ENCODE measurements at places on chromosomes 2 and 18.

DNA sequence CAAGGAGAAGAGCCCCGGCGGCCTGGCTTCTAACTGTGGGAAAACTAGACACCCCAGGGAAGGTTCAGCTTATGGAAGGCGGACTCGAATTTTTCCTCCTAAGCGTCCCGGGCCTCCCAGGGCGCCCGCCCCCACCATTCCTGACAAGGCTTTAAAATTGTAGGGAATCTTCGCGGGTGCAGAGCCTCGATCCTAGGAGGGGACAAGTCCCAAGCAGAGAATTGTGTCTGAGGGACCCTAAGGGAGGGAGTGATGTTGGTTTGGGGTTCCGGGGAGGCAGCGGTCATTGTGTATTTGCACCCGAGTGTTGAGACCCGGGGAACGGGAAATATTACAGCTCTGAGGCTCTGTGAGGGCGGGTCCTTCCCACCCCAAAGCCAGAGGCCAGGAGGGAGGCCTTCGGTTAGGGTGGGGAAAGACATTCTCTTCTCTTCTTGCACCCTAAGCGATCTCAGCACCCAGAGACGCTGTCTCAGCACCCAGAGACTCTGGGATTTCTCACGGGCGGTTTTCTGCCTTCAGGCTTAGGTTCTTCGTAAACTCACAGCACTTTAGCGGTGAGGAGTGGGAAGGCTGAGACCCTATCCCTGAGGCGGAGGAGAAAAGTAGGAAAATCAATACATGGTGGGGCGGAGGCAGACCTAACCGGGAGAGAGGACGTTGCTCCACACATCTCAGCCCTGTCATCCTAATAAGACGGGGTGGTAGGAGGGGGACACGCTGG is 7.6 kb downstream of the OSR1 start:
- no peak for DNase-seq

DNA sequence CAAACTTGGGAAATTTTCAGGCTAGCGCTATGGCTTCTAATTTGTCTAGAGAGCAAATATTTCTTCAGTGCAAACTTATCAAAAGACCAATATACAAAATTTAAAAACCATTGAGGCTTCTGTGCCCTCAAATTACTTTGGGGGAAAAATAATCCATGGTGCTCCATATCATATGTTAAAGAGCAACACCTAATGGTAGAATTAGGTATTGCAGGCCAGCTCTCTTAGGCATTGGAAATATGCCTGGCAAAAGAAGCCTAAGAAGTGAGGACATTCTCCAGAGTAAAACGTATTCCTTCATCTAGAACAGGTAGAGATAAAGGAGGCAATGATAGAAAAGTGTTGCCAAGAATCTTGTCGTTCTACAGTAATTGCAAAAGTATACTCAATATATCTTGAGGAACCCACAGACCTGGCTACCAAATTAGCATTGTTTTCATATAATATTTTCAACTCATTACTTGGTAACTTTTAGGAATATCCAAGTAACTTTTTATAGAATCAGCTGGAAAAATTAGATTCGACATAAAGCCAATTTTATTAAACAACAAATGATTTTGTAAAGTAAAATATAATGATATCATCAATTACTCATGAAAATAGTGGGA is 401.1 kb downstream of the BCL11A start:
- DNase-seq = peak; percentile 10

DNA sequence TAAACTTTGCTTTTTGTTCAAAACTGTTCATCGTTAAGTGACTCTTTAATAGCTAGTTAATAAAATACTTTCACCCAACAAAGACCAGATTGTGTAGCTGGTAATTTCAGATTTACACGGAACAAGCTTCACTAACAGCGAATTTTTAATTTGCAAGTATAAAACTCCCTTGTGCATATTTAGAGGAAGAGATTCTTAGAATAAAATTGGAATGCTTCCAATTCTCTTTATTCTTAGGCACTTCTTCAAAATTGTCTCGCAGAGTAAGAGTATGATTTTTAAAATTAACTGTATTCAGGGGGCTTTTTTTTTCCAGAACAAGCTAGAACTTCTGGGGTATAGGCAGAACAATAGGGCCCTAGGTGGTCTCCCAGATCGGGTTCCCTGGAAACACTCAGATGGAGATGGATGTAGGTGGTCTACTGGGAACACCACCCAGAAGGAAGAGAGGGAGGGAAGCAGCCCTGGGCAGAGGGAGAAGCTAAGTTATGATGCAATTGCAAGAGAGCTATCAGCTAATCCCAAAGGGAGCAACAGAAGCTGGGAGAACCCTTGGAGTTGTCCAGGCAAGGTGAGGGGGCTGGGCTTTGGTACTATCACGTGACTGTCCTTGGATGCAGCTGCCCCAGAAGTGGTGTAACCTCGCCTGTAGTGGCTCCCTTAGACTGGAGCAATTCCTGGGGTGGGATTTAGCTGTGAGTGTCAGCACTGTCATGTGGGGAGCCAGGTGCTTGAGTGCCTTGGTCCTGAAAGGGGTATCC is 151.7 kb upstream of the ASB18 start:
- DNase-seq = no peak

- no peak for DNase-seq
These were observed 16.9 kb upstream of the SULT1C2 start for GRCh38 chr2:108271691-108272253.

DNA sequence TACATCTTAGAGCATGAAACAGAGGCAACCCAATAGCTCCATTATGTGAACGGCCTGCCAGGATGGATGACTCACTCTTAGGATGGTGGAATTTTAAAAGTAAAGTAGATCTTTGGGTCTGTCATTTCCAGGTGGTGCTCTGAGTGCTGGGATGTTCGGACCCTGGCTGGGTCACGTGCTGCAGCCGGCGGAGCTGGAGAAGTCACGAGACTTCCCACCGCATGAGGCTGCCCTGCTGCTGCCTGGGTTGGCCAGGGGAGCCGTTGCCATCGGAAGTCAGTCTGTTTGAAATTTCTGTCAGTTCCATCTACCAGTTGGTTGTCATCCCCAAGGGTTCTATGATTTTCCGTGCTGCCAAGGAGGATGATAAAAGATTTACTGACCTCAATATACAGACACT is 93.3 kb upstream of the ALKAL2 start:
- DNase-seq = no peak

DNA sequence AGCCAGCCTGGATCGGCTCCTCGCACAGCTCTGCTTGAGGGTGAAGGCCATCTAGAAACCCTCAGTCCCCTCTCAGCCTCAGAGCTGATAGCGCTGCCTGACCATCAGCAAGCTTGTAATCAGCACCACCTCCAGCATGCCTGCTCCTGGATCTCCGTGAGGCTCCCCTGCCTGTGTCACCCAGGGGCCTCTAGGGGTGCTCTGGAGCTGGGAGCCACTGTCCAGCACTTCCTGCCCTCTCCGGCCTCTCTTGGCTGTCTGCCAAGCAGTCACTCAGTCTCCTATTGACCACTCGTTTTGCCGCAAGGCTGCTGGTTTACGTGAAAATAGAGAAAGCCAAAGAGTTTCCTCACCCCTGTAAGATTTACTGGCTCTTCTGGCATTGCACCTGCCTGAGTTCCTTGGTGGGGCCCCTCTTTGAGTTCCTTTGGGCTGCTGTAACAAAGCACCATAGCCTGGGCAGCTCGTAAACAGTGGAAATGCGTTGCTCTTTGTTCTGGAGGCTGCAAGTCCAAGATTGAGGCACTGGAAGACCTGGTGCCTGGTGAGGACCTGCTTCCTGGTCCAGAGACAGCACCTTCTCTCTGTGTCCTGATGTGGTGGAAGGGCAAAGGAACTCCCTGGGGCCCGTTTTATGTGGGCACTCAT is 17.9 kb downstream of the CAPN10 start:
- no peak for DNase-seq

DNA sequence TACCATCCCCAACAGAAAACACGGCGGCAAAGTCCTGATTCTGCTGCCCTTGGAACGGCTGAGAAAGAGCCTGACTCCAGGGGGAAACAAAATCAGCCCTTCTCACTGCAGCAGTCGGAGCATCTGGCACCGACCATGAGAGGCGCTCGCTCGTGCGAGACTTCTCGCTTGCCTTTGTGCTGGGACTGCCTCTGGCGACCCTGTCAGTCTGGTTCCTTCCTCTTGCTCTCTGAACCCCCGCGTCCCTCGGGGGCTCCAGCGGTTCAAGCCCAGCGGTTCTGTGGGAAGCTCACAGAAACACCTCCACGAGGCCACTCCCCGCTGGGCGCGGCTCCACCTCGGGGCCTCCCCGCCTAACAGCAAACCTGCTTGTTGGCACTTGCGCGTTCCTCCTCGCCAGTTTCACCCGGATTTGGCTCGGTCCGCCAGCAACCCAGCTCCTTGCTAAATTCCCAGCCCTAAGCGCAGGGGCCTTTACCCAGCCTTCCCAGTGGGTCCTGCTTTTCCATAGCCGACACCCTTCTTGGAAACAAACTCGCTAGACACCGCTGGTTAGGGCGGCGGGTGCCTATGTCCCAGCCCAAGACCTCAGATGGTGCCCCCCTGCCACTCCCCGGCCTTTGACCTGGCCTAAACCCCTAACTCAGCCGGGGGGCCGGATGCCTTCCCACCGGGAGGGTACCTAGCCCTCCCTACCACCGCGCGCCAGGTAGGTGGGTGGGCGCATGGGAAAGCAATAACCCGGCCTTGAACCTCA is 2.2 kb downstream of the RND3 start:
- no peak for DNase-seq

DNA sequence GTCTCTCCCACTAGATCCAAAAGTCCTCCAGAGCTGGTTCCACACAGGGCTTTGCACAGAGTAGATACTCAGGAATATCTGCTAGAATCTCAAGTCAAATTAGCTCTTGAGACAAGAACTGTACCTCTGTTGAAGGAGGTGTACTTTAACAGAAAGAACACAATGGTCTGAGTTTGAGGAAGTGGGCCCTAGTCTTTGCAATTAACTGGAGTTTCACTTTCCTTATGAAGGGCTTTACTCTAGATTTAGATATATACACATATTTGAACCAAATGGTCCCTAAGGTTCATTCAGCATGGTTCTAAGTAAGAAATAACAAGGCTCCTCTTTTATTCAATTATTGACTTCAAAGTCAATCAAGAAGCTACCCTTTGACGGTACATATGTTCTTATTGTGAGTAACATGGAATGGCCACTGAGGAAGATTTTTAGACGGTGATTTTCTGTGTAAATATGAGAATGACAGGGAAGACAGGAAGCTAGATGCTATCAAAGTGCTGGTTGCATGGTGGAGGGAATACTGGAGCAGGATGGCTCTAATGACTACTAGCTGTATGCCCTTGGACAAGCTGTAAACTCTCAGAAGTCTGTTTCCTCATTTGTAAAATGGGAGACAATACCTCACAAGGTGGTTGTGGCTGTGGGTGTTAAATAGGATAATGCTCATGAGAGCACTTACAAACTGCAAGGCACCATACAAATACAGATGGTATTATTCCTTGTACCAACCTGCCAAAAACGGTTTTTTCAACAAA is 73.5 kb upstream of the SERTAD2 start:
- no peak for DNase-seq

GRCh38 chr2:198340846-198341245 is 536.5 kb downstream of the PLCL1 start:
- no peak for DNase-seq

DNA sequence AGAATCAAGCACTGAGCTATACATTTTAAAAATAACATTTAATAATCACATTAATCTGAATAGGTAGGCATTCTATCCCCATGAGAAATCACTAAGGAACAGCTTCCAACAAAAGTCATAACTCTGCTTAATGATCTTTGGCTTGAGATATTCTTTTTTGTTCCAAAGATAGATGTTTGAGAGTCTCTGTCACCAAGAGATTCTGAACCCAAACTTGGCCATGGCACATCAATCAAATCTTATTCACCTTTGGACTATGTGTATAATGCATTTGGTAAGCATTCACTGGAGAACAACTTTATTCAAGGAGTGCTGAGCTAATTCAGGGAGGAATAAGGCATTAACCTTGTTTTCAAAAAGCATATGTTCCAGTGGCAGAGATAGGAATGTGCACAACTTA is 743.3 kb downstream of the SLC4A3 start:
- DNase-seq = no peak

DNA sequence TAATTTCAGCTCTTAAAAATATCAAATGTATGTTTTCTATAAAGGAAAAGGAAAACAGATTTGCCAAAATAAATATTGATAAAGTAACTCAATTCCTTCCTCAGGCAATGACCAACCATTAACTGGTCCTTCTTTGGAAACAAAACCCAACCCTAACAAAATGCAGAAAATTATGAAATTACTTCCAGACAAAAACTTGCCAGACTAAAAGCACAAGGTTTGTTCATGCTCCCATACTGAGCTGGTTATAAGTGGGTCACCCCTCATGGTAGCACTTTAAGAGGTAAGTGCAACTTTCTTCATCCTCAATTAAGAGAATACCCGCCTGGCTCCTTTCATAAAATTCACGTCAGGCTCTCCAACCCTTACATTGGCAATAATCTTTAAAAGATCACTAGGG is 31.1 kb upstream of the TTC32 start:
- DNase-seq = peak; percentile 17

GRCh38 chr2:9278439-9278838 is 71.8 kb downstream of the ASAP2 start:
- no peak for DNase-seq

GRCh38 chr2:7265286-7265685 is 348.1 kb downstream of the RNF144A start:
- no peak for DNase-seq

- no peak for DNase-seq
These were observed 480.7 kb upstream of the TCF4 start for GRCh38 chr18:56068701-56069100.

DNA sequence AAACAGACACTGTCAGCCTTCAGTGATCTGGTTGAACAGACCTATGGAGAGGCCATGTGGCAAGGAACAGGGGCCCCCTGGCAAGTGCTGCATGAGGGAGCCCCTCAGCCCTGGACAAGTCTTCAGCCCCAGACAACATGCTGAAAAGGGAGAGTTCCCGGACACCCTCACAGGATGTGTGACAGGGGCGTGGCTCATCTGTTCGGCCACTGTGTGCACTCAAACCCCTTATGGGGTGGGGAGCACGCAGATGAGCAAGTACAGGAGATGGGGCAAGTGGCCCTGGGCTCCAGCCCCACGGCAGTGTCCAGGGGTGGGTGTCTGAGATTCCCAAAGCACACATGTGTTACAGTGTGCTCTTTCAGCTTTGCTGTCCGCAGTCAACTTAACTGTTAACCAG is 35.4 kb upstream of the MPPE1 start:
- no peak for DNase-seq

DNA sequence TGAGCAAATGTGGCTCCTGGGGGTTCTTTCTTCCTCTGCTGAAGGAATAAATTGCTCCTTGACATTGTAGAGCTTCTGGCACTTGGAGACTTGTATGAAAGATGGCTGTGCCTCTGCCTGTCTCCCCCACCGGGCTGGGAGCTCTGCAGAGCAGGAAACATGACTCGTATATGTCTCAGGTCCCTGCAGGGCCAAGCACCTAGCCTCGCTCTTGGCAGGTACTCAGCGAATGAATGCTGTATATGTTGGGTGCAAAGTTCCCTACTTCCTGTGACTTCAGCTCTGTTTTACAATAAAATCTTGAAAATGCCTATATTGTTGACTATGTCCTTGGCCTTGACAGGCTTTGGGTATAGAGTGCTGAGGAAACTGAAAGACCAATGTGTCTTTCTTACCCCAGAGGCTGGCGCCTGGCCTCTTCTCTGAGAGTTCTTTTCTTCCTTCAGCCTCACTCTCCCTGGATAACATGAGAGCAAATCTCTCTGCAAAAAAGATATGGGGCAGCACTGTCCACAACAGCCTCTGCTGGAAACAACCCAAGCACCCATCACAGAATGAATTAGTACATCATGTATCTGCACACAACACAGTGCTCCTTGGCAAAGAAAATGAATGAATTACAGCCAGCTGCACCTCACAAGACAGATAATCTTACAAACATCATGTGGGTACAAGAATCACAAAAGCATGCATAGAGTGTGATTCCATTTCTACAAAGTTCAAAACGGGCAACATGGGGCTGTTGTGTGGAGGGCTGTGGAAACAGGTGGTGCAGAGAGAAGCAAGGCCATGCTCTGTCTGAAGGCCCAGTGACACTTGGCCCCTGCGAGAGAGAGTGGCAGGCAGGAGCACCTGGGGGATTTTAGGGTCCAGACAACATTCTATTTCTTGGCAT is 6.6 kb downstream of the IL1RN start:
- no peak for DNase-seq

Data from Panc1 (cell line).